ENCODE measurements at places on chromosomes 12 and 14.

DNA sequence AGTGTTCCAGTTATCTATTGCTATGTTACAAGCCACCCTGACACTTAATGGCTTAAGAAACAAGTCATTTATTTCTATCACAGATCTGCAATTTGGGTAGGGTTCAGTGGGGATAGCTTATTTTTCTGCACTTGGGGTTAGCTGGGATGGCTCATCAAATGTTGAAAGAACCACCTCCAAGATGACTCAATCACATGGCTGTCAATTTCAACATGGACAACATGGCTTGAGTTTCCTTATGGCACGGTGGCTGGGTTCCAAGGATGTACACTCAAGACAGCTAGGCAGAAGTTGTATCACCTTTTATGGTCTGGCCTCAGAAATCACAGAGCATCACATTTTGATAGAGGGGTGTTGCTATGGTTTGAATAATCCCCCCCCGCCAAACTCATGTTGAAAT is 24.5 kb upstream of the IGF1 start:
- no peak for DNase-seq

- DNase-seq: no peak
Observed at GRCh38 chr12:66321435-66321834, 19.1 kb downstream of the HELB start.

DNA sequence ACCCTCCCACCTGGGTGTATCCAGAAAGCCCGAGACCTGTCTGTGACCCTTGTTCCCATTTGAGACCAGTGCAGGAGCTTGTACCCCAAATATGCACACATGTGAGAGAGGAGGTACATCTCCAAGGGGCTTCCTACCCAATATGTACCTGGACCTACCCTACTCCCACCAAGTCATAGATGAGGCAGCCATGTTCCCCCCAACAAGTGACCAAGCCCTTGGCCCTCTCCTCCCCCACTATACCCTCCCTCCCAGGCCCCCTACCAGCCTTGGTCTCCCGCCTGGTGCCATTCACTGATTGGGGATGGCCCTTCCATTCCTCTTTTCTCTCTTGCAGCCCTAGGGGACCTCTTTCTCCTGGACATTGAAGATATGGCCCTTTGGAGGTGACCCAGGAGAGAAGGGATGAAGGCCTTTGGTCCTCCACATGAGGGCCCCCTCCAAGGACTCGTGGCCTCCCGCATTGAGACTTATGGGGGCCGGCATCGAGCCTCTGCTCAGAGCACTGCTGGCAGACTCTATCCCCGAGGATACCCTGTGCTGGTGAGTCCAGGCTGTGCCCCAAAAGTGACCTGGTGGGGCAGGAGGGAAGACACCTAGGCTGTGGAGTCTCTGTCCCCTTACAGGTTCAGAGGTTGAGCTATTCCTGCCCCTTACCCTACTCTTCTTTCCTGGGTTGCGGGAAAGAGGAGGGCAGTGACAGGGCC is 1.5 kb downstream of the PLEKHG6 start:
- DNase-seq: no peak

DNA sequence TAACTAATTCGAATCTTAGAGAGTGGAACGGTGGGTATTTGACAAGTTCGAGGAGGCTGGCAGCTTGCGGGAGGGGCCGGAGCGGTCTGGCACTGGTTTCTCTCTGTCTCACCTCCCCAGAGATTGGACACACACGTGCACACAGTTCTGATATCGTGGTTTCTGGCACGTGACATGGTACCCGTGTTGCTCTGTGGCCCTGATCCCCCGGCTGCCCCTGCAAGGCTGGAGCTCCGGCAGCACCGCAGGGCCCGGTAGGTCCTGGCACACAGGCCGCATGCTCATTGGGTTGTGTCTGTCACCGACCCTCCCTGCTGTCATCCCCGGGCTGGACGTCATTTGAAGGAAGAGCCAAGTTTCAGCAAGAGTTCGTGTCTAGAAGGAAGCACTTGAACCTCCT is 82.7 kb downstream of the PPP2R5C start:
- no peak for DNase-seq

- no peak for DNase-seq
Observed at GRCh38 chr12:131332224-131332623, 378.5 kb downstream of the ADGRD1 start.

DNA sequence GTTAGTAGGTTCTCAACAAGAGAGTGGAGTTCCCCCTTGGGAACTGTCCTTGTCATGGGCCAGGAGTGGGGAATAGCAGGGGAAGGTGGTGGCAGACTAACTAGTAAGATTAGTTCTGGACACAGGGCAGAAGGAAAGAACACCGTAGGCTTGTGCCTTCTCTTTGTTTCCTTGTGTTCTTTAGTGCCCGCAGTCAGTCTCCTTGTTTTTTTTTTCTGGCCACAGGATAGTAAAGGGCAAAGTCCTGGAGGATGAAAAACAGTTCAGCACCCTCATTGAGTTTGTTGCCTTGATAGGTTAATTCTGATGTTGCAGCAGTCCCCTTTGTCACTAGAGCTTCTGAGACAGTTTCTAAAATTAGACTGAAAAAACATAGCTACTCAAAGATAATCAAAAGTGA is 8.4 kb downstream of the PEX5 start:
- no peak for DNase-seq

GRCh38 chr12:46661110-46661845 is 164.5 kb downstream of the SLC38A4 start:
- peak; percentile 57 for DNase-seq
